ENCODE measurements at places on chromosomes 2 and 18.

DNA sequence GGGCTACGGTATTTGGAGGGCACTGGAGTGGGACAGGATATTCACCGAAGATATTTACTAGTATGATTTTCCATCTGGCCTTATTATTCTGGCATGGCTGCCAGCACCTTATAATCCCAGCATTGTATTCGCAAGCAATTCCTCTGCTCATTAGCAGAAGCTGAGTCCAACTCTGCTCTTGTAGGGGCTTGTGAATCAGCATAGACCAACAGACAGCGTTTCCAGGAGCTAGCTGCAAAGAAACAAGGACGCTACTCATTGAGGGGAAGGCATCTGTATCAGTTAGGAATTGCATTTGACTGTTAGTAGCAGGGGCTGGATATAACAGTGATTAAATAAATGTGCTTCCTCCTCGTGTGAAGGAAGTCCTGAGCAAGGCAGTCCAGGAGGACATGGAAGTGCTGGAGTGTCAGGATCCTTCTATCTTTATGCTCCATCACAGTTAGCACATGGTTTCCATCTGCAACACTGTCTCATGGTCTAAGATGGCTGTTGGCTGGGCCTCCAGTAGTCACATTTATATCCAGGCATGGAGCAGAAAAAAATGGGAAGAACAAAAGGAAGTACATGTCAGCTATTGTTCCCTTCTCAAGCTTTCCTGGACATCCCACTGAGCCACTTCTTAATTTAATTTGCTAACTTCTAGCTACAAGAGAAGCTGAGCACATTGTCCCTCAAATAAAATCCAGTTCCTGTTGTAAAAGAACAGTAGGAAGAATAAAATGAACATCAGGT is 214.1 kb downstream of the C1D start:
- DNase-seq, result no peak

GRCh38 chr2:196162586-196163175 is 8.7 kb downstream of the STK17B start:
- DNase-seq, result no peak

- DNase-seq, result no peak
Measured at GRCh38 chr2:218263817-218264641, 3.2 kb downstream of the GPBAR1 start.

DNA sequence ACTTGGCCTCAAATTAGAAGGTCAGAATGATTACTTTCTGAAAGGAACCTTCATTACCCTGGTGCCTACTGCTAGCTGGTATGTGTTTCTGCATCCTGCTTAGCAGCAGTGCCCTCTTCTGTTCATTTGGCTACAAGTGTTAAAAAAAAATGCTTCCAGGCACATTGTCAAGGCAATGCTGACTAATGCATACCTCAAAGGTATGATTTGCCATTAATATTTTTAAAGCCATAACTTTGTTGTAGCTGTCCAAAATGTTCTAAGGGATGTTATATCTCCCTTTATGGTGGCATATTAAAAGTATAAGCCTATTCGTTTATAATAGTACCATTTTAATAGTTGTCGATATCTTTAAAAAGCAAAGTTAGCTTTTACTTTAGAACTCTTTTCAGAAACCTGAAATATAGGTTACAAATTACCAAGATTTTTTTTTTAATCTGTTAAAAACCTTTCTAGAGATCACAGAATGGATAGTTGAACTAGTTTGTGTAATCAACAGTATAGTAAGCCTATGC is 52.0 kb upstream of the FAM171B start:
- DNase-seq, result no peak

- no peak for DNase-seq
Measured at GRCh38 chr18:61896757-61897156, 4.0 kb upstream of the RNF152 start.

- no peak for DNase-seq
Measured at GRCh38 chr2:174919947-174920595, 85.1 kb downstream of the CHN1 start.

- no peak for DNase-seq
Measured at GRCh38 chr2:191285252-191285651, 40.0 kb downstream of the MYO1B start.

DNA sequence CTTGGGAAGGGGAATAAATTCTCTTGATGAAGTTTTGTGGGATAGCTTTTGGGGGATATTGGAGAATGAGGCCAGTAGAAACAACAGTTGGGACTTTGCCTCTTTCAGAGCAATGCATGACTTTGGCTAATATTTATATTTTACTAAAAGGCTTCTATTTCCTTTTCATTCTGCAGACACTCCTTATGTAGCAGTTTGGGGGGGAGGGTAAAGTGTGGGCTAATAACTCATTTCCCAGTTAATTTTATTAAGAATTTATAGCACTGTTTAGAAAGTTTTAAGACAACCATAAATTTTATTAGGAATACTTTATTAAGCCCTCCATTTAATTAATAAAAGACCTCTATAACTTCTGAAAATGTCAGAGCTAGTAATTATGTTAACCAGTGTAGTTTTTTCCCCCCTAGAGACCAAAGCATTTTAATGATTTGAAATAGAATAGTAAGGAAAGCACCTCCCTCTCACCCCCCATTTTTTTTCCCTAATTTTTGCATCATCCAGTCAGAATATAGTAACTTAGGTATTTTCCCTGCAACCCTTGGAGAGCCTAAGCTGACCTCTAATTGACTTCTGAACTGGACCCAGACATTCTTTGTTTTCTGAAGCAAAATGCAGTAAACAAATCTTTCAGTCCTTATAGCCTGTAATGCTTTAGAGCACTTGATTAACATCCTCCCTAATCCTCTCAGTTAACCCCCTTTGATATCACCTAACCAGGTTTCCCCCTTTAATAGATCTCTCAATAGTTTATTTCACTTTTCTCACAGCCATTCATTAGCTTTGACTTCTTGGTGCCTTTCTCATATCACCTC is 5.0 kb upstream of the MEIS1 start:
- no peak for DNase-seq

- no peak for DNase-seq
Measured at GRCh38 chr2:240156435-240157146, 16.1 kb upstream of the OTOS start.

GRCh38 chr2:5111581-5111980 is 580.6 kb upstream of the SOX11 start:
- no peak for DNase-seq

GRCh38 chr2:232276733-232277313 is 101.7 kb upstream of the ALPP start:
- no peak for DNase-seq

- DNase-seq, result no peak
Measured at GRCh38 chr2:240135706-240136012, 446 bp downstream of the COPS9 start.

DNA sequence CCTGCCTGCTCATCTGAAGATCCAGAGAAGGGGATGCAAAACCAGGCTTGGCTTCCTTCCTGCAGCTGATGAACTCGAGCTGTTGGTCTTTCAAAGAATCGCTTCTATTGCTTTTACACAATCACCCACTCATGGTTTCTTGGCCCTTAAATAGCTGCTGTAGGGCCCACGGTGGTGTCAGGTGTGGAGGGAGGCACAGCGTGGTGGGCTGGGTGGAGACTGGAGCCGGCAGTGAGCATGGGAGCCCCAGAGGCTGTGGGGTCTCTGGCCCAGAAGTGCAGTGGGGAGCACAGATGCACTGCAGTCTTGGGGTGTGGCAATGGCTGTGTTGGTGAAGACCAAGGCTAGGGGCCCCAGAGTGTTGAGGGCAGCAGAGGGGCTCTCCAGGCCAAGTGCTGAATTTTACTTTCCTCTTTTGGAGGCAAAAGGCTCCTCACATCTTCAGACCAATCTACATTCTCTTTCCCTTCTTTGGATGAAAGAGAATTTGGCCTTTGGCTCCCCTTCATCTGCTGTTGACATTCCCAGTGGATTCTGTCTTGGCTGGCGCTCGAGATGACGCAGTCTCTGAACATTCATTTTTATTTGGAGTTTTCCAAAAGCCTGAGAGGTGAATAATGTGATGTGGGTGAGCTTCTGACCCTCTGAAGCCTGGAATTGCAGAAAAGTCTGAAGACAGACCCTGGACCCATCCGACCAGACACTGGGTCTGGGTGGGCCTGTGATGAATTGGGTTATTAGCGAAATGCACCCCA is 70.1 kb upstream of the ASB18 start:
- no peak for DNase-seq

- DNase-seq, result no peak
Measured at GRCh38 chr18:13141209-13141608, 77.4 kb upstream of the LDLRAD4 start.

DNA sequence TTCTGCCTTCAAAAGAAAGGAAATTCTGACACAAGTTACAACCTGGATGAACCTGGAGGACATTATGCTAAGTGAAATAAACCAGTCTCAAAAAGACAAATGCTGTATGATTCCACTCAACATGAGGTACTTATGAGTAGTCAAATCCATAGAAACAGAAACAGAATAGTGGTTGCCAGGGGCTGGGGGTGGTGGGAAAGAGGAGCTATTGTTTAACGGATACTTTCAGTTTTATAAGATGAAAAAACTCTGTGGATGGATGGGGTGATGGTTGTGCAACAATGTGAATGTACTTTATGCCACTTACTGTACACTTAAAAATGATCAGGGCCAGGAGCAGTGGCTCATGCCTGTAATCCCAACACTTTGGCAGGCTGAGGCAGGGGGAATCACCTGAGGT is 15.4 kb downstream of the SLC35F5 start:
- no peak for DNase-seq

- no peak for DNase-seq
Measured at GRCh38 chr2:10047616-10048500, 4.5 kb downstream of the KLF11 start.

DNA sequence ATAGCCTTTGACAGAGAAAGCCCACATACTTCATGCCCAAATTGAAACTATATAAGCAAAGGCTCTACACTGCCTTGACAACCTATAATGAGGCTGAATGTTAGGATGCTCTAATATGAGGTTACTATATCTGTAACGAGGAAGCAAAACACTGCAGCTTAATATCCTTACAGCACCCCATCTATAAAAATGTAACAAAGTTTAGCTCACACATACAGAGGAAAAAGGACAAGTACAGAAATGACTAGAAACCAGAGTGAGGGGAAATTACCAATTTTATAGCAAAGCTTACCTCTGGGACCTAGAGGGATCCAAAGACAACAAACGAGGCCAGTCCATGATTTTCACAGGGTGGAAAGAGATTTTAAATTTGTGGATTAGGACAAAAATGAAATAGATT is 138.5 kb downstream of the COL4A4 start:
- DNase-seq, result no peak

DNA sequence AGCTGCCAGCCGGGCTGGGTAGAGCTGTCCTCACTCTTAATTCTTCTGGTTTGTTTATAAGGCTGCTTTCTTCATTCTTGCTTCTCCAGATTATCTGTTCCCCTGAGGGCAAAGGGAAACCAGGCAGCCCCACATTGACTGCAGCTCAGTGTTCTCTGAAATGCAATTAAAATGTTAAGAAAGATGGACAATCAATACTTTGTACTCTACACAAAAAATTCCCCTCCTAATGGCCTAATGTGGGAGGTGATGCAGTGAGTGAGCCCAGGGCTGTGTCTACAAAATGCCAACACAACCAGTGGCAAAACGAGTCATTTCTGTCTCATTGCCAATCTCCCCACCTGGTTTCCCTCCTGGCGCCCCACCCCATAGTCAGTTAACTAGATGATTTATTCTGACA is 541.7 kb upstream of the RAB6C start:
- no peak for DNase-seq

- DNase-seq, result no peak
Measured at GRCh38 chr2:16653083-16653375, 12.6 kb downstream of the CYRIA start.

Measured in cortex of kidney (tissue), 1 donor.